ENCODE measurements at places on chromosomes 3 and 15. TPM values are rescaled to one million over a fixed set of nuclear protein-coding genes. Genes with fewer than 3 reads are reported as not detected.

- no peak for DNase-seq
Measured at GRCh38 chr3:175879417-175879816, 1020.3 kb downstream of the NAALADL2 start.

DNA sequence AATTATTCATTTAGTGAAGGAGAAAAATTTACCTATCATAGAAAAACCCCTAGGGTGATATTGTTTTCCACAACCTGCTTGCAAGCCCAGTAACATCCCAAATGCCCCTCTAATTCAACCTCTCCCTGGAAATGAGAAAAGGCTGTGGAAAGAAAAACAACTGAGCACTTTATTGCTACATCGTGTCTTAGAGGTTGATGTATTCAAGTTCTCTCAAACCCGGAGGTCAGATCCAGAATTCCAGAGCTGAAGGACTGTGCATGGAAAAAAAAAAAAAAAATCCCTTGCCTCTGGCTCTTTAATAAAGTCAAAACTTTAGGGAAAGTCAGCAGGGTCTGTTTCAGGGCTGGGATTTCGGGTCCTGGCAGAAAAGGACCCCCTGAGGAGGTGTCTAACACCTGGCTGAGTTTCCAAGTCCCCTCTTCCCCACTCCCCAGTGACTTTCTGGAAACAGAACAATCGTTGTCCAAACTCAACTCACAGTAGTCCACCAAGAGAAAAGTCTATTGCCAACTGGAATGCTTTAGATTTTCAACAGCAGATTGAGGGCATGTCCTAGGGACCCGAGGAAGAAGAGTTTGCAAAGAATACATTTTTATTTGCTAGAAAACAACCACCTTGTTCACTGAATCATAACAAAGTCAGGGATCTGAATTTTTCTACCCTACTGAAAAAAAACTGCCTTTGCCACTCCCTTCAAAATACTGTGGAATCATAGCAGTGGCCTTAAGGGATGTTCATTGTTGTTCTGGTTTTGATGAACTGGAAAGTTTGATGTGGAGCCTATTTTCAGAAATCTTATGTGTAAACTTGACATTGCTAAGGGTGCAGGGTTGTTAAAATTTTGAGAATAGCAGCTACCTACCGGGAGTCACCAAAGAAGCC, 207.5 kb upstream of the ADAMTS9 start:
- DNase-seq, result no peak

- no peak for DNase-seq
Measured at GRCh38 chr3:30646961-30647752, 40.8 kb downstream of the TGFBR2 start.

TRIM42 gene
- not detected for total RNA-seq

CAV3 gene
- total RNA-seq, result not detected

ISG20 gene
- total RNA-seq, result 1.3 TPM

TUSC7 gene
- total RNA-seq, result not detected
